HepG2 (cell line): ENCODE measurements at places on chromosomes 16 and 17. TPM values are rescaled to one million over a fixed set of nuclear protein-coding genes. Genes with fewer than 3 reads are reported as not detected.

DNA sequence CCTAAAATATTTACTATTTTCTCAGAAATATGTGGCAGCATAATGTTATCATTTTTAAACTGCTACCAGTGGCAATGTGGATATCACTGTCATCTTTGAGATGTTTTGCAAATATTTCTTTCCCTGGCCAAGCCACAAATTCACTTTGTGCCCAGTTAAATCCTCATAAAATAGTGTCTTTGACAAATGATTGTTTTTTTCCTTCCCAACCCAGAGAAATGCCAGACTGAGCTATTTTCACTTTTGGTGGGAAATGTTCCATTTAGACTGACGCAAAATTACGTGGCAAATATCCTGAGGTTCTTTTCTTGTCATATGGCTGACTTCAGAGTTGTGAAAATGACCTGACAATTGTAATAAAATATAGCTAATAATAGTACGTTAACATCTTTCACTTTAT is 807.0 kb upstream of the SOX9 start:
- DNase-seq: no peak

DNA sequence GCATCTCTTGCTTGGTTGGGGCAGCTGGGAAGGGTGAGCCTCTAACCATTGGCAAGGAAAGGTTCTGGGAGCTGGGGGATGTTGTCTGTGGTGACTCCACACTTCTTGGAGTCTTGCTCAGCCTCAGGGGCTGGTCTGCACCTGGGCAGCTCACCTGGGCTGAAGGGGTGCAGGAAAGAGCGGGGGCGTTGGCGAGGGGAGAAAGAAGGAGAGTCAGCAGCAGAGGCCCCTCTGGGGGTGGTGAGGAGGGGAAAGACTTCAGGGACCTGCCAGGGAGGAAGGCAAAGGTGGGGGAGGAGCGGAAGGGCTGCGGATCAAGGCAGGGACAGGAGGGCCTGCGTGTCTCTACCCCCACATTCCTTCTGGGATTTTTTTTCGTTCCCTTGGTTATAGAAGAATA is 47.7 kb downstream of the CCDC42 start:
- no peak for DNase-seq

- no peak for DNase-seq
Measured at GRCh38 chr16:89006036-89006752, 29.2 kb upstream of the CBFA2T3 start.

Gene DNAI2
- not detected in 2 replicates for total RNA-seq

DNA sequence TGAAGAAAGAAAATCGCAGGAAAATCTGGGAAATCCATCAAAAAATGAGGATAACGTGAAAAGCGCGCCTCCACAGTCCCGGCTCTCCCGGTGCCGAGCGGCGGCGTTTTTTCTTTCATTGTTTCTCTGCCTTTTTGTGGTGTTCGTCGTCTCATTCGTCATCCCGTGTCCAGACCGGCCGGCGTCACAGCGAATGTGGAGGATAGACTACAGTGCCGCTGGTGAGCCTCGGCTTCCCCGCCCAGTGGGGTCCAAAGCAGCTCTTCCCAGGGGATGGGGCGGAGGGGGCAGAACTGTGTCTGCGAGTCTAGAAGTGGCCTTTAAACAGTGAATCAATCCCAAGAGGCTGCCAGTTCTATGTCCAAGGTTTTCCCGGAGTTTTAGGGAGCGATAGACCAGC is 19.8 kb downstream of the FAM234A start:
- DNase-seq: no peak

DNA sequence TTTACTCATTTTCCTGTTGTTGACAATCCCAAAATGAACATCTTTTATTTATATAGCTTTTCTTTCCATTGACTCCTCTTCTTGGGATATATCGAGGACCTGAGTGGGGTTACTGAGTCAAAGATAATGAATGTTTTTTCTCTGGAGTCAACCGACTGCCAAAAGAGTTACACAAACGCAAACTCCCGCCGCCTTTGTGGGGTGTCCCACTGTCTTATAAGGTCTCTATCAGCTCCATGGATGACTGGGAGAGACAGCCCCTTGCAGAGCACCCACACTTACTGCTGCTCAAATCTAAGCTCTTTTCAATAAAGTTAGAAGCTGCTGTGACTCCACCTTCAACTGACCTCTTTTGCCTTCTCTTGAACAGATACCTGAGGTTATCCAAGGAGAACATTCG is 25.2 kb downstream of the C16orf78 start:
- no peak for DNase-seq

Gene ITGAL
- 0.51 and 0.86 TPM in 2 replicates for total RNA-seq

Gene CCL17
- total RNA-seq: not detected in 2 replicates

GRCh38 chr16:57244463-57244766 is 644 bp upstream of the ARL2BP start:
- DNase-seq: no peak

DNA sequence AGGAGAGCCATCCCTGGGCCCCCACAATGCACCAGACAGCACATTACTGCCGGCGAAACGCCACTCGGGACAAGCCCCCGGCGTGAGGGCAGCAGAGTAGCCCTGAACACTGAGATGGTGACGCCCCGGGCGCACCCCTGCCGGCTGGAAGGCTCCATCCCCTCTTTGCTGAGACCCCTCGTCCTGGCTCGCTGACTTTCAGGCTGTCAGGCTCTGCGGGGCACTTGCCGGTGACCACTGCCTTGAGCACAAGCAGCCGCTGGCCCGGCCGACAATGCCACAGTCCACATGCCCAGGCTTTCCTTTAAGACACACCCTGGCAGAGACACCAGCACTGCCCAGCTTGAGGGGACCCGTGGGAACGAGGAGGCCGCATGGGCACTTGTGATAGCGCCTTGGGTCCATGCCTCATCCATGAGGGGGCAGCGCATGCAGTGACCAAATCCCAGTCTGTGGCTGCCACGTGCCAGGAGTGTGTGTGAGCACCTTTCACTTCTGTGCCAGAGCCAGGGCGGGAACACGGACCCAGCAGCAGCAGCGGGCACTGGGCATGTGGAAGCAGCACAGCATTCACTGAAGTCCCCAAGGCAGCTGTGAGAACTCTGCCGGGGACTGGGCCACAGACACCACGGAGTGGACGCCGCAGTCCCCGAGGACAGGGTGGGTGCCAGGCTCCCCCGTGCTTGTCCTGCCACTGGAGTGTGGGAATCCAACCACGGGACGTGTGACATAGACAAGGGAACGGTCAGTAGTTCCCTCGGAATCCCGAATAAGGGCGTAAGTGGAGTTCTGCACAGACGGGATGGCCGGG is 24.5 kb downstream of the NDUFAF8 start:
- no peak for DNase-seq

GRCh38 chr17:75001915-75002843 is 10.3 kb upstream of the MRPL58 start:
- no peak for DNase-seq

DNA sequence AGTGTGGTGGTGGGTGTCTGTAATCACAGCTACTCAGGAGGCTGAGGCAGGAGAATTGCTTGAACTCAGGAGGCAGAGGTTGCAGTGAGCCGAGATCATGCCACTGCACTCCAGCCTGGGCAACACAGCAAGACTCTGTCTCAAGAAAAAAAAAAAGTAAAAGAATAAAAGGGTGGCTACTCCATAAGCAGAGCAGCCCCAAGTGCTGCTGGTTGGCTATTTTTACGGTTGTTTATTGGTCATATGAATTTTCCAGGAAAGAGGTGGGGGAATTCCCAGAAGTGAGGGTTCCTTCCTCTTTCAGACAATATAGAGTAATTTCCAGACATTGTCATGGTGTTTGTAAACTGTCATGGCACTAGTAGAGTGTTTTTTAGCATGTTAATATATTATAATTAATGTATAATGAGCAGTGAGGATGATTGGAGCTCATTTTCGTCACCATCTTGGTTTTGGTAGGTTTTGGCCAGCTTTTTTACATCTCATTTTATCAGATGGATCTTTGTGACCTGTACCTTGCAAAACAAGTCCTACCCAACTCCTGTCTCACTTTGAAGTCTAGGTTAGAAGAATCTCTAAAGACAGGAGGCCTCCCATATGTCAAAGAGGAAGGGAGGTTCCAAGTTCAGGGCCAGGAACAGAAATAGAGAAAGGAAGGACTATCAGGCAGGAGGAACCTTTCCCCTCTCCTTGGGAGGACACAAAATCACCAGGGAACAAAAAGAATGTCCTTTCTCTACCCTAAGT is 39.1 kb downstream of the HOXB1 start:
- no peak for DNase-seq

DNA sequence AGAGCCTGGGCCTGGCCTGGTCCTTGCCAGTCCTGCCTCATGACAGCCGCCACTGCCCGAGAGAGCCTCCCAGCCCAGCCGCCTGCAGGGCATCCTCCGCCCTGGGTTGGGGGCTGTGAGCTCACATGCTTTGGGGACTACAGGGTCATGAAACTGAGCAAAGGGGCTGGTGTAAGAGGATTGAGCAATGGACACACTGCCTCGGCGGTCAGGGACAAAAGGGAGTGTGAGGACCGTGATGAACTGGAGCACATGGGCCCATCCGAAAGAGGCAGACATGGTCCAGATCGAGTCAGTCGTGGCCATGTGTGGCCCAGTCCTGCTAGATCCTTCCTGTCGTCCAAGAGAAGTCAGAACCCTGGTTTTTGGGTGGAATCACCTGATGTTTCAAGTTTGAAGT is 52.3 kb downstream of the GSG1L start:
- no peak for DNase-seq

- DNase-seq: no peak
Measured at GRCh38 chr17:77473615-77474226, 333.0 kb downstream of the SEC14L1 start.

Gene CCT6B
- total RNA-seq: 1.1 and 1.4 TPM in 2 replicates

Gene BCL7C
- total RNA-seq: 20.6 and 33.8 TPM in 2 replicates

Gene PRPSAP2
- 58.9 and 68.2 TPM in 2 replicates for total RNA-seq

Gene YPEL2
- 7.5 and 8.5 TPM in 2 replicates for total RNA-seq

Gene TMEM100
- not detected in 2 replicates for total RNA-seq

GRCh38 chr17:32174889-32175288 is 32.6 kb downstream of the RHOT1 start:
- no peak for DNase-seq

DNA sequence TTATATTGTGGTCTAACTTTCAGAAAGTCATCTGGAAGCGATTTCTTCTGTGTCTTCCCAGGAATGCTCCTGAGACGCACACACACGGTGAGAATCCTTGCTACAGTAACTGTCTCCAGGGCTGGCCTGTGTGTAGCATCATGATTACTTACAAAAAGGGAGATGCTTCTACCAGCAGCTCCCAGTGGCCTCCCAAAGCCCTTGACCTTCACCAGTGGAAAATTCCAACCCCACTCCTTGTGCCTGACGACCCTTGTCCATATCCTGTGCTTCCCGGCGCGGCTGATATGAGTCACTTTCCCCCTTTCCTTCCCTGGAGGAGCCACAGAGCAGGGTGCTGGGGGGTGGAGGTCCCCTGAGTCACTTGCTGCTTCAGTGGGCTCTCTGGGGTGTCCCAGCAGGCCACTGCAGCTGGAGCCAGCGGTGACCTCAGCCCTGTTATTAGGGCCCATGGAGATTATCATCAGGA is 22.1 kb upstream of the NAT9 start:
- no peak for DNase-seq

DNA sequence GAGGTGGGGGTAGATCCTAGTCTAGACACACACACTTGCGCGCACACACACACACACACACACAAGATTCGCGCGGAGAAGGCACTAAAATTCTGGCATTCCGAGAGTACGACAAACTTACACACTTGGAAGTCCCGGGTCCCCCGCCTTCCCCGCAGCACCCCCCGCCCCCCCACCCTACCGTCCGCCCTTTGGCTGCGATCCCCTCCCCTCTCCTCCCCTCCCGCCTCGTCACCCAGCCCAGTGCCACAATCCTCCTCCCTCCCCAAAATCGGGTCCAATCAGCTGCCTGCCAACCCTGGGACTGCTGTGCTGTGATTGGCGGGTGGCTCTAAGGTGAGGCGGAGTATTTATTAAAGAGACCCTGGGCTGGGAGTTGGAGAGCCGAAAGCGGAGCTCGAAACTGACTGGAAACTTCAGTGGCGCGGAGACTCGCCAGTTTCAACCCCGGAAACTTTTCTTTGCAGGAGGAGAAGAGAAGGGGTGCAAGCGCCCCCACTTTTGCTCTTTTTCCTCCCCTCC is at the start of gene SOX9:
TSS of gene SOX9 (plus strand) at position 379 of the 522 bp plus-strand sequence. CDS start 372 bp downstream, outside the sequence.
- peak; percentile 98 for DNase-seq

DNA sequence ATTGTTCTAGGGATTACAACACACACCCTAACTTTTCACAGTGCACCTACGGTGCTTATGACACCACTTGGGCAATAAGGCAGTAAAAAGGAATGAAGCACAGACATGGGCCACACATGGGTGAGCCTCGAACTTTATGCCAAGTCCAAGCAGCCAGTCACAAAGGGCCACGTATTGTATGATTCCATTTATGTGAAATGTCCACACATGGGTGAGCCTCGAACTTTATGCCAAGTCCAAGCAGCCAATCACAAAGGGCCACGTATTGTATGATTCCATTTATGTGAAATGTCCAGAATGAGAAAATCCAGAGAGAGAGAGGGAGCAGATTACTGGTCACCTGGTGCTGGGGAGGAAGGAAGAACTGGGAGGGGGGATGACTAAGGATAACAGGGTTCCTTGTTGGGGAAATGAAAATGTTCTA is 22.2 kb downstream of the RMI2 start:
- DNase-seq: no peak

DNA sequence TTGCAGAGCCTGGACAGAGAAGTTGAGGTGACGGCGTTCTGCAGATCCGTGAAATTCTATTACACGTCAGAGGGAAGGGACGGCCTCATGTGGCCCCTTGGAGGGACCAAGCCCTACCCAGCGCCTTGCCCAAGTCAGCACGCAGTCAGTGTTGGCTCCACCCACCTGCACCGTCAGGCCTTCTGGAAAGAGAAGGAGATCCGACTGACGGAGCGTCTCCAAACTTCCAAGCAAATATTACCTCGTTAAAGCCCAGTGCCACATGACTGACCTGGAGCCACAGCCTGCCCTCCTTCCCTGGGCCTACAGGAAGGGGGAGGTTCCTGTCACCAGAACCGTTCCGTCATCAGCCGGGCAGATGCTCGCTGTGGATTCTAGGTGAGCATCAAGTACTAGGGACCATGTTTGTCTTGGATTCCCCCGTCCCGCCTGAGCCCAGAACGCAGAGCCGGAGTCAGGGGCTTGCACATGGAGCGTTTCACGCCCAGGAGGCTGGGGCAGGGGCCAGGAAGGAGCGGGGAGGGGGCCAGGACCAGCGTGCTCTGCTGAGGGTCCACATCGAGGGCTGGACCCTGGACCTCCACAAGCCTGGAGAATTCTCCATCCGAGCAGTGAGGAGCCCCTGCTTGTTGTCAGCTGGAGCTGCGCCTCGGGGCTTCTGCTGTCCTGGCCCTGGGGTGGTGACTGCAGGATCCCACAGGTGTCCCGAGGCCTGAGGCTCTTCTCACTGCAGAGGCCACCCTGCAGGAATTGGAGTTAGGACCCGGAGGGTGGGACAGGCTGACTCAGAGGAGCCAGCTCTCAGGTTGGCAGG is 22.6 kb upstream of the METRNL start:
- no peak for DNase-seq

- peak; percentile 36 for DNase-seq
Measured at GRCh38 chr17:14813649-14814370, 451.3 kb downstream of the PMP22 start.
